ENCODE measurements at places on chromosomes 12 and 14. TPM values are rescaled to one million over a fixed set of nuclear protein-coding genes. Genes with fewer than 3 reads are reported as not detected.

The CDK17 gene
- total RNA-seq, result 47.0 TPM

The CCDC196 gene
- not detected for total RNA-seq

The GPR162 gene
- total RNA-seq, result 0.72 TPM

The GNPNAT1 gene
- total RNA-seq, result 58.2 TPM

The GRIP1 gene
- 5.5 TPM for total RNA-seq

The ARHGEF25 gene
- 2.2 TPM for total RNA-seq

The GPRC5D gene
- not detected for total RNA-seq

Data from tracheal epithelial cell (primary cell).